Chondrocyte (in vitro differentiated cells): ENCODE measurements at places on chromosomes 6 and 20.
A peak's percentile ranks its signal among the peaks of the same experiment; 100 is the strongest.

DNA sequence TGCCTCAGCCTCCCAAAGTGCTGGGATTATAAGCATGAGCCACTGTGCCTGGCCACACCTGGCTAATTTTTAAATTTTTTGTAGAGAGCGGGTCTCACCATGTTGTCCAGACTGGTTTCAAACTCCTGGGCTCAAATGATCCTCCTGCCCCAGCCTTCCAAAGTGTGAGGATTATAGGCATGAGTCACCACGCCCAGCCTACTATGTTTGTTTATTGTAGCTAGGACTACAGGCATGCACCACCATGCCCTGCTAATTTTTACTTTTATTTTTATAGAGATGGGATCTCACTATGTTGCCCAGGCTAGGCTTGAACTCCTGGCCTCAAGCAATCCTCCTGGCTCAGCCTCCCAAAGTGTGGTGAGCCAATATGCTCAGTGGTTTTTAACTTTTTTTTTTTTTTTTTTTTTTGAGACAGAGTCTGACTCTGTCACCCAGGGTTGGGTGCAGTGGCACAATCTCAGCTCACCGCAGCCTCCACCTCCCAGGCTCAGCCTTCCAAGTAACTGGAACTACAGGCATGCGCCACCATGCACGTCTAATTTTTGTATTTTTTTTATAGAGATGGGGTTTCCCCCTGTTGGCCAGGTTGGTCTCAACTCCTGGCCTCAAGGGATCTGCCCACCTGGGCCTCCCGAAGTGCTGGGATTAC is 12.0 kb upstream of the DDX43 start:
- DNase-seq, result no peak

GRCh38 chr20:50790651-50791277 is 4.1 kb upstream of the BCAS4 start:
- peak; percentile 96 for DNase-seq

DNA sequence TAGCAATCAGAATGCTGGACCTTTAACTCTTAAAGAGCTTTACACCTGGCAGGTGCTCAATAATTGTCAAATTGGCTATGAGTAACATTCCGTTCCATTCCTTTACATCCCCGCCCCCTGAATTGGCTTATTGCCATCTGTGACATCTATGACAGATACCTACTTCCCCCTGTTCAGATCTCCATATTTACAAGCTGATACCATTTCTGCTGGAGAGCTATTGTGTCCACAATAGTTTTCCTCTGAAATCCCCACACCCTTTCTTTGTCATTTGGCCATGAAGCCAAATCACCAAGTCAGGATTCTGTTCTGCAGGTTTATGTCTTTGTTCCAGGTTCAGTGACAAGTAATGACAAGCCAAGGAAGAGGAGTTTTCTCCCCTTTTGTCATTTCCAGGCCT is 3.2 kb downstream of the CDH26 start:
- DNase-seq, result no peak

GRCh38 chr6:136783021-136783420 is 9.3 kb downstream of the MAP3K5 start:
- no peak for DNase-seq

DNA sequence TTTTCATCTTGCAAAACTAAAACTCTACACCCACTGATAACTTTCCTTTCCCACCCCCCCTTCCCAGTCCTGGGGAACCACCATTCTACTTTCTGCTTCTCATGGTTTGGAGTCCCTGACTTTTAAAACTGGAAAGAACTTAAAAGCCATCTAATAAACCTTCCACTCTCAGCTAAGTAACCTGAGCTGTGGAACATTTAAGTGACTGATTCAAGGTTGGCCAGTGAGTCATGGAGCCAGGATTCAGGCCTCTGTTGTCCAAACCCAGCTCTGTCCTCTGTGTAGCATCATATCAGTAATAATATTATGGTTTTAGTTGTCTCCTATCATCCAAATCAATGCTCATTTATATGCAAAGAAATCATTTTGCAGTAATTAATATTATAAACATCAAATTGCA is 176.0 kb upstream of the NT5E start:
- no peak for DNase-seq
